Hepatocyte (in vitro differentiated cells): ENCODE measurements at places on chromosomes 7 and 10. TPM values are rescaled to one million over a fixed set of nuclear protein-coding genes. Genes with fewer than 3 reads are reported as not detected.
A peak's percentile ranks its signal among the peaks of the same experiment; 100 is the strongest.

DNA sequence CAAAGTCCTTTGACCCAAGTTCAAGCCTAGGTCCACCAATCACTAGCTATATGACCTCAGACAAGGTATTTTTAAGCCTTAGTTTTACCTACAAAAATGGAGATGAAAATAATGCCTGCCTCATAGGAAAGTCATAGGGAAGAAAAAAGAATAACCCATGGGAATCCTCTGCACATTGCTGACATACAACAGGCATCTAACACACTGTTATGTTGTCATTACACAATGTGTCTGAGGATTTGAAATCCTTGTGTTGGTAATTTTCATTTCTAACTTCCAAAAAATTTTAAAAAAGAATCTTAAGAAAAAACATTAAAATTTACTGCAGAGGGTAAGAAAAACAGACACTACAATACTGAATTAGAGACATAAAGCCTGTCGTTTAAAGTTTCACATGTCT lies 5.7 kb downstream of the ANK3 start:
- no peaks in the 10 kb centered on the region for H3K36me3 ChIP-seq
- H3K27me3 ChIP-seq, result no peaks in the 10 kb centered on the region
- no peak overlapping the region for H3K4me3 ChIP-seq
- H3K27ac ChIP-seq, result no peak overlapping the region
- H3K4me1 ChIP-seq, result no peaks in the 10 kb centered on the region

The SORBS1 gene
- polyA plus RNA-seq, result 17.0 and 18.2 TPM in 2 replicates

DNA sequence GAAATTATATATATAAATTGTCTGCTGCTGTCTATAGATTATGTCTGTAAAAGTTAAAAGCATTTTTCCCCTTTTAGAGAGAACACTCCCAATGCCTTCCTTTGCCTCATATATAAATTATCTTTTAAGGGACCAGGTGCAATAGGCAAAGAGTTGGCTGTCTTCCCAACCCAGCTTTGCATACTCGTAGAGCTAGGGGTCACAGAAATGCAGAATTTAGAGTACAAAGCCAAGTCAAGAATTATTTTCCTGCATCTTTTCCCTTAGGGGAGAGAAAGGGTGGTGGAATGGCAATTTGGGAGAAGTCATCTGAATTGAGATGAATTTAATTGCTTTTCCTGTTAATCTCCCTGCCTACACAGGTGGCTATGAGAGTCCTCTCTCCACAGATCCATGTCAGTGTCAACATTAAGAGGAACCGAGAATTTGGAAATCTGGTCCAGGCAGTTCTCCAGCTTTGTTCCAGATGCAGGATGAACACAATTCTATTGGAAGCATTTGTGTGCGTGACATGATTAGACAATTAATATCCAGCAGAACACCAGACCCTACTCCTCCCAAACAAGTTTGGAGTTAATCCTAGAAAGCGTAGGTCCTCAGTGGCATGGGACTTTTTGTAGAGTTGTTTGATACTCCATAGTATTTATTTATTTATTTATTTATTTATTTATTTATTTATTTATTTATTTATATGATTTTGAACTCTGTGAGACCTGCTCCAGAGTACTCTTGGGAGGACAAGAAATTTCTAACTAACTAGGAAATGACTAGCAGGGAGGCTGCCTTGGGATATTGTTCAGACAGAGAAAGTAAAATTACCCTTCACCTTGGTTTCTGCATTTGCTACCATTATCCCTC lies 80.3 kb upstream of the SKAP2 start:
- H3K27me3 ChIP-seq, result no peaks in the 10 kb centered on the region
- no peak for DNase-seq
- H3K4me1 ChIP-seq, result peaks cover 13% of the 10 kb centered on the region
- no peaks in the 10 kb centered on the region for H3K36me3 ChIP-seq
- no peak overlapping the region for H3K27ac ChIP-seq

- H3K4me1 ChIP-seq, result no peaks in the 10 kb centered on the region
- H3K27me3 ChIP-seq, result no peaks in the 10 kb centered on the region
- no peak overlapping the region for H3K27ac ChIP-seq
Observed at GRCh38 chr7:105002-105401, 87.4 kb upstream of the FAM20C start.

The ZSCAN25 gene
- polyA plus RNA-seq, result 8.4 and 11.4 TPM in 2 replicates

- H3K4me3 ChIP-seq, result no peak overlapping the region
- H3K36me3 ChIP-seq, result no peaks in the 10 kb centered on the region
- no peak overlapping the region for H3K27ac ChIP-seq
Observed at GRCh38 chr7:18191862-18192625, 164.4 kb upstream of the PRPS1L1 start.

GRCh38 chr7:44898039-44898438 lies 12.7 kb upstream of the PURB start:
- no peak overlapping the region for H3K27ac ChIP-seq
- H3K27me3 ChIP-seq, result no peaks in the 10 kb centered on the region
- H3K36me3 ChIP-seq, result no peaks in the 10 kb centered on the region
- H3K4me1 ChIP-seq, result no peaks in the 10 kb centered on the region
- no peak overlapping the region for H3K4me3 ChIP-seq

- DNase-seq, result peak; percentile 5
- H3K36me3 ChIP-seq, result no peaks in the 10 kb centered on the region
- no peaks in the 10 kb centered on the region for H3K27me3 ChIP-seq
- no peak overlapping the region for H3K27ac ChIP-seq
- H3K4me3 ChIP-seq, result no peak overlapping the region
Observed at GRCh38 chr10:91247360-91248111, 27.1 kb downstream of the PCGF5 start.

DNA sequence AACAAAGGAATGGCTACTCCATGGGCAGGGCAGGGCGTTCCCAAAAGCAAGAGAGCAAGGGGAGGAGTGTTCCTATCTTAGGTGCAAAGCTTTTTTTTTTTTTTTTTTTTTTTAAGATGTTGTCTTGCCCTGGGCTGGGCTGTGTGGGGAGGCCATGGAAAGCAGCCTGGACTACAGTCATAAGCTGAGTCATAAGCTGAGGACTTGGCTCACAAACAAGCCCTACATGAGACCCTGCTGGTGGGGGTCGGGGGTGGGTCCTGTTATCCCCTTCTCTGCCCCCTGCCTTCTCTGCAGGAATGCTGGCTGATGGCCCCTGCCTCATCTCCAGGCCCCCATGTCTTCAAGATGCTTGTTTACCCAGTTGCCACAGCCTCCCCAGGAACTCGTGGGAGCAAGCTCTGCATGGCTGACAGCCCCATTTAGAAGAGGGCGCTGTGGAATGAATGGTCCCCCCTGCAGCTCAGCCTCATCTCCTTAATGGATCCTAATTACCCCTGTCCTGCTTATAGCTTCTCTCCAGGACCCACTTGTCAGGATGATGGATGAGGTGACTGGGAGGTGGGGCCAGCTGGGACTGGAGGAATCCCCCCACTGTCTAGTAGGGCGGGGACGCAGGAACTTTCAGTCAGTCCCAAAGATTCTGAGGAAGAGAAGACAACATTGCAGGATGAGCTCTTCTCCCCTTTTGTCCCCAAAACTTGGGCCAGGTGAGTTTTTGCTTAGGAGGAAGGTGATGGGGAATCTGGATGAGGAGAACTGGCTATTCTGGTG lies 340.8 kb upstream of the PODXL start:
- no peak for DNase-seq
- no peak overlapping the region for H3K27ac ChIP-seq
- H3K36me3 ChIP-seq, result no peaks in the 10 kb centered on the region
- H3K27me3 ChIP-seq, result no peaks in the 10 kb centered on the region

- no peak for DNase-seq
- no peak overlapping the region for H3K4me3 ChIP-seq
- H3K36me3 ChIP-seq, result no peaks in the 10 kb centered on the region
- no peaks in the 10 kb centered on the region for H3K27me3 ChIP-seq
- no peaks in the 10 kb centered on the region for H3K4me1 ChIP-seq
- H3K27ac ChIP-seq, result no peak overlapping the region
Observed at GRCh38 chr10:4623757-4624420, 202.1 kb upstream of the AKR1E2 start.

The LAMB4 gene
- 1.3 and 3.1 TPM in 2 replicates for polyA plus RNA-seq

The CABCOCO1 gene
- polyA plus RNA-seq, result 0.33 and 1.4 TPM in 2 replicates

- H3K27me3 ChIP-seq, result no peaks in the 10 kb centered on the region
- no peaks in the 10 kb centered on the region for H3K36me3 ChIP-seq
- no peak for DNase-seq
- H3K4me1 ChIP-seq, result peaks cover 8% of the 10 kb centered on the region
Observed at GRCh38 chr10:103602852-103603155, 109.3 kb downstream of the NEURL1 start.

GRCh38 chr10:88926566-88927415 lies 25.8 kb downstream of the ACTA2 start:
- peak overlapping the region; percentile 72 for H3K27ac ChIP-seq
- H3K36me3 ChIP-seq, result no peaks in the 10 kb centered on the region
- H3K4me3 ChIP-seq, result no peak overlapping the region
- no peaks in the 10 kb centered on the region for H3K27me3 ChIP-seq
- peaks cover 10% of the 10 kb centered on the region for H3K4me1 ChIP-seq

DNA sequence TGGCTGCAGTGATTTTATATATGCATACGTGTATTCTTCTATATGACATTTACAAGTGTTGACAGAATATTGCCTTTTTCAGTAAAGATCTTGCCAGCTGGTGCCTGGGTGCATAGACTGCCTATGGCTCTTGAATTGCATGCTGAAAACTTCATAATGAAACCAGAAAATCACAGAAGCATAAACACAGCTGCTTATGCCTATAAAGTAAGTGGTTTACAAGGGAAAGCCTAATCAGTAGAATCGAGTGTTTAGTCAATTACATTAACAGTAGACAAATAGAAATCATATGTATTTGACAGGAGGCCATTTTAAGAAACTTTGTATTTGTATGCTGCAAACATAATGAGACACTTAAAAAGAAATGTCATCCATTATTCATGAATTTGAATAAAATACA lies 82.5 kb downstream of the TMEM168 start:
- no peak overlapping the region for H3K27ac ChIP-seq
- DNase-seq, result no peak
- no peaks in the 10 kb centered on the region for H3K36me3 ChIP-seq
- H3K4me1 ChIP-seq, result no peaks in the 10 kb centered on the region

GRCh38 chr7:144820552-144820951 lies 15.3 kb downstream of the TPK1 start:
- H3K36me3 ChIP-seq, result no peaks in the 10 kb centered on the region
- no peak overlapping the region for H3K4me3 ChIP-seq

The PCGF6 gene
- polyA plus RNA-seq, result 5.7 and 7.7 TPM in 2 replicates

The KIAA1217 gene
- polyA plus RNA-seq, result 31.6 and 36.7 TPM in 2 replicates

The FFAR4 gene
- polyA plus RNA-seq, result 0.04 and 0.53 TPM in 2 replicates

DNA sequence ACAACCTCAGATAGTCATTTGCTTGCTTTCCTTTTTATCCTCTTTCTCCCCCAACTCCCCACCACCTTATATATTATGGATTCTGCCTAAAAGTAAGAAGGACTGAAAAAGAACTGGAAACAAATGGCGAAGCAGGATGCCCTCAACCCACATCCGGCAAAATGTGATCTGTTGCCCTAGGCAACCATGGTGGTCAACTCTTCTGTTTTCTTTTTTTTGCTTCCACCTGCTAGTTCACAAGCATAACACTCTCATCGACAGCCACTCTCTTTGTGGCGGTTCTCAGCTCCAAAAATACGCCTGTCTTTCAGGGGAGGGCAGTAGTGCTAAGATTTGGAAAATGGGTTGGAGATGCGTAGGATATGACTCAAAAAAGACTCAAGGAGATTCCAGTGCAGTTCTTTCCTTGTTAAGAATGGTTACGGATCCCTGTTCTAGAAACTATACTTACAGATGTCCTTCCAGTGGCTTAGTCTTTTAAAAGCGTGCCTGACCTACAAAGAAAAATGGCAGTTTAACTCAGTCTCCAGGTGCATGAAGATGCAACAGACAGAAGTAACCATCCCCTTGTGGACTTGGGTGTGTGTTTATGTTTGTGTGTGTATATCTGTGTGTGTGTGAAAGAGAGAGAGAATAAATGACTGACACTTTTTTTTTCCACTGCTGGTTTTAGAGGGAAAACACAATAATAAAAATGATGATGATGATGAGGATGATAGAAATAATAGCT lies 10.7 kb downstream of the APBB1IP start:
- no peaks in the 10 kb centered on the region for H3K27me3 ChIP-seq
- H3K36me3 ChIP-seq, result no peaks in the 10 kb centered on the region
- DNase-seq, result no peak

- H3K27ac ChIP-seq, result no peak overlapping the region
- no peak for DNase-seq
- H3K4me1 ChIP-seq, result peaks cover 5% of the 10 kb centered on the region
- no peaks in the 10 kb centered on the region for H3K36me3 ChIP-seq
- H3K4me3 ChIP-seq, result no peak overlapping the region
Observed at GRCh38 chr7:6442114-6442513, 5.6 kb downstream of the DAGLB start.

DNA sequence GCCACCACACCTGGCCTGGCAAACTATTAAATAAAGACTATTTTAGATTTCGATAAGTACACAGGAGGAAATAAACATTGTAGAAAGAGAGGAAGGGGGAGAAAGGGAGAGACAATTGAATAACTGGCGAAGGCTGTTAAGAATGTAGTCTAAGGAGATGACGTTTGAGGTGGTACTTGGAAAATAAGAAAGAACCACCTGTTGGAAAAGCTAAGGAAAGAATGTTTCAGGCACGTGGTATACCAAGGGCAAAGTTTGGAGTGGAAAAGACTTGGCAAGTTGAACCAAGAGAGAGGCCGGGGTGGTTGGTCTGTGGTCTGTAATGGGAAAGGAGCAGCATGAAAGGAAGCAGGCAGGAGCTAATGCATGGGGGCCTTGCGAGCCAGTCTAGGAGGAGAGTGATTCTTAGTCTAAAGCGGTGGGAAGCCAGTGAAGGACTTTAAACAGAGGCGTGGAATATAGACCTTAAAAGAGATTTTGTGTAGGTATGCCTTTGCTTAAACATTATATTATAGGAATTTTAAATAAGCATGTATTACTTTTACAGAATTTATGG lies 9.4 kb downstream of the ING3 start:
- no peak overlapping the region for H3K27ac ChIP-seq
- DNase-seq, result no peak
- H3K4me1 ChIP-seq, result no peaks in the 10 kb centered on the region
- no peaks in the 10 kb centered on the region for H3K27me3 ChIP-seq

DNA sequence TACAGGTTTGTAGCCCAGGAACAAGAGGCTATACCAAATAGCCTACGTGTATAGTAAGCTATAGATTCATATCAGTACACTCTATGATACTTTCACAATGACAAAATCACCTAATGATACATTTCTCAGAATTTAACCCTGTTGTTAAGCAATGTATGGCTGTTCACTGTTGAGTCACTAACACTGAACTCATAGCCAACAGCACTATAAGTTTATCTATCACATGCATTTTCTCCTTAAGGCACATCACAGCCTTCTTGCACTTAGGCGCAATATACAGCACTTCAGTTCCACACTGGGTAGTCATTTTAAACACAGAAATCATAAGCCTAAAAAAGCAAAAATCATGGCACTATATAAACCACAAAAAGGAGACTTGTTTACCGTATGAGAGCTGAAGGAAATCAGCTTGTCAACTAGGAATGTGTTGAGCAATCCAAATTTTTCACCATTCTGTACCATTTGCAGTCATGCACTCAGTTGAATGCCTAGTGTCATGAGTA lies 45.6 kb downstream of the ZNF438 start:
- H3K4me3 ChIP-seq, result no peak overlapping the region
- H3K27me3 ChIP-seq, result no peaks in the 10 kb centered on the region
- no peak for DNase-seq
- no peaks in the 10 kb centered on the region for H3K36me3 ChIP-seq
- H3K4me1 ChIP-seq, result no peaks in the 10 kb centered on the region

The SMNDC1 gene
- 14.3 and 19.1 TPM in 2 replicates for polyA plus RNA-seq

- no peaks in the 10 kb centered on the region for H3K36me3 ChIP-seq
- no peak overlapping the region for H3K4me3 ChIP-seq
- H3K27me3 ChIP-seq, result no peaks in the 10 kb centered on the region
- no peak for DNase-seq
Observed at GRCh38 chr7:118029826-118030422, 154.0 kb upstream of the LSM8 start.

GRCh38 chr10:98377001-98377400 lies 38.0 kb downstream of the PYROXD2 start:
- no peak overlapping the region for H3K27ac ChIP-seq
- H3K4me1 ChIP-seq, result no peaks in the 10 kb centered on the region
- no peaks in the 10 kb centered on the region for H3K36me3 ChIP-seq
- no peak overlapping the region for H3K4me3 ChIP-seq
- DNase-seq, result no peak
